ENCODE measurements at places on chromosomes 1 and 21.

DNA sequence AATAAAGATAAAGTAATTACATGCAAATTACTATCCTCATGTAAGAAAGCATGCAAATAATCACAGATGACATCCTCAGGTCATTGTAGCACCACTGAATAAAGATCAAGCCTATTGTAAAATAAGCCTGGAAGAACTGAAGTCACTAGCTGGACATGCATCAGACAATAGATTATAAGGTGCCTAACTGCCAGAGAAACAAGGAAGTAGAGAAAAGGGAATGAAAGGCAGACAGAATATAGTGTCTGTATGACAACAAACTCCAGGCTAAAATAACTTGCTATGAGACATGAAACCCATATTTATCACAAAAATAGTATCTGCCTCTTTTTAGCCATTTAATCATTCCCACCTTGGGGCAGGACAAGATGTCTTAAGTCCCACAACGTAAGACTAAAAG is 108.7 kb downstream of the ENAH start:
- DNase-seq = no peak

- DNase-seq = peak; percentile 72
These were observed 219.2 kb downstream of the FOXD2 start for GRCh38 chr1:47656719-47657685.

DNA sequence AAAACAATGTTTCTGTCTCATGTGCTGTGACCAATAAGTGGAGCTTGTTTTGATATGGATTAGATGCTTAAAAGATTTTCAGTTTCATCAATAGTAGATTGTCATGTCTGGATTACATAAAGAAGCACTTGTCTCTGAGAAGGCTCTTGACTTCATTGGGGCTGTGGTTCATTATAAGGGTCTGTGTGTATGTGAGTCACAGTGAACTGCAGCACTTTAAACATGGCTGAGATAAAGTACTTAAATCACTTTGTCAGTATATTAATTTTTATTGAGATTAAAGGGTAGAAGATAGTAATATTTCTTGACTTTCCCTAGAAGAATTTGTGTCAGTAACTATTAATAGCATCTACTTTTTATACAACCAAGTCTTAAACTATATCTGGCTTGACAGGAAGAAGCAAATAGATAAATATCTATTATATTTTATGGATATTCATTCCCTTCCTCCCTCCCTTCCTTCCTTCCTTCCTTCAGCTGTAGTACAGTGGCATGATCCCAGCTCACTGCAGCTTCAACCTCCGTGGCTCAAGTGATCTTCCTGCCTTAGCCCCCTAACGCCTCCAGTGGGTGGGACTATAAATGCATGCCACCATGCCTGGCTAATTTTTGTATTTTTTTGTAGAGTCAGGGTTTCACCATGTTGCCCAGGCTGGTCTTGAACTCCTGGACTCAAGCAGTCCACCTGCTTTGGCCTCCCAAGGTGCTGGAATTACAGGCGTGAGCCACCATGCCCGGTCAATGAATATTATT is 48.8 kb downstream of the ZFYVE9 start:
- no peak for DNase-seq

- DNase-seq = peak; percentile 99
These were observed 13.9 kb upstream of the DDI2 start for GRCh38 chr1:15603050-15603965.

DNA sequence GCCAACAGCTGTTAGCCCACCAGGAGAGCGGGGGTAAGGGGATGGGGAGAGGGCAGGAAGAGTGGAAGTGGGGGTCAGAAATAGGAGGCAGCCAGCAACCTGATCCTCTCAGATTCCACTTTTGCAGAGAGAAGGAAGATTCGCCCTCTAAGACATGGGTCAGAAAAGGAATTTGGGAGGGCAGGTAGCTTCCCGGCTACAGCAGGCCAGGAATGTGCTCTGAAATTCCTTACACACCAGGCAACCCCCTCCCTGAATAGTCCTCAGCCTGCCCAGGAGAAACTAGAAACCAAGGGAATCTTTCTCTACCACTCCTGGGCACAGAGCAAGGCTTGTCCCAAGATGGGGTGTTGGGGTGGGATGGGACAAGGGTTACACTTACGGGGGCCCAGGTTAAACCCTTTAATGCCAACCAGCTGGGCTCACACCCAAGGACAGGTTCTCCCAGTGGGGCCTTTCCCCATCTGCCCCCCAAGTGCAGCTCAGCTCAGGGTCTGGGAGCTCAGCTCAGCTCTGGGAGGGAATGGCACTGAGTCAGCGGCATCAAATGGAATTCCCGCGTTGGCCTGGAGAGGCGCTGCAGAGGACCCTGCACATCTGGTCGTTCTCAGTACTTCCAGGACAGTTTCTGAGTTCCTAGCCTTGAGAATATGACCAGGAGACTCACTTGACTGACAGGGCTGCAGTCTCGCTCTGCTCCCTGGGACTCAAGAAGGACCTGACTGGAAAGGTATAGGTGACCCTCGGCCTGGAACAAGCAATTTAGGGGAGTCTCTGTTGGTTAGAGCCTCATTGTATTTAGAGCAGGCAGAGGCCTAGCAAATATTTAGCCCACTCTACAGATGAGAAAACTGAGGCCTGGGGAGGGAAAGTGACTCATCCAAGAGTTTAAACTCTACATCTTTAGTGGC is 761 bp downstream of the TNNT2 start:
- no peak for DNase-seq

GRCh38 chr1:93722081-93723031 is 40.7 kb upstream of the BCAR3 start:
- DNase-seq = no peak

DNA sequence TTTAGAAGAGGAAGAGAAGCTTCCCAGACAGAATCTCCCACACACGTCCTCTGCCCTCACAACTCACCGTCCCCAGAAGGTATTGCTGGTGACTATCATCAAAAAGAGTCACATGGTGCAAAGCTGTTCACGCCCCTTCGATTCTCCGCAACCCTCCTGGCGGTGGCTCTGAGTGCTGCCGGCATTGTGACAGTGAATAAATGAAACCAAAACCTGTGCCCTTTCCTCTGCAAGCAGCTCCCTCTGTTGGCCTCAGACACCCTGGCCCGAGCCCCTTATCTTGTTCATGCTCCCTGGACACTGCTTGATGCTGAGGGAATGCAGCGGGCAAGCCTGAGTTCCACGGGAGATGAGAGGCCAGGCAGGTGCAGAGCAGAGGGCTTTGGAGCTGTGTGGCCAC is 510.3 kb downstream of the NPHP4 start:
- no peak for DNase-seq

GRCh38 chr1:33624991-33625870 is 152.8 kb downstream of the ZSCAN20 start:
- no peak for DNase-seq

GRCh38 chr1:202658769-202659168 is 51.5 kb downstream of the SYT2 start:
- DNase-seq = no peak

- no peak for DNase-seq
These were observed 11.0 kb downstream of the BECN2 start for GRCh38 chr1:241968611-241969010.

DNA sequence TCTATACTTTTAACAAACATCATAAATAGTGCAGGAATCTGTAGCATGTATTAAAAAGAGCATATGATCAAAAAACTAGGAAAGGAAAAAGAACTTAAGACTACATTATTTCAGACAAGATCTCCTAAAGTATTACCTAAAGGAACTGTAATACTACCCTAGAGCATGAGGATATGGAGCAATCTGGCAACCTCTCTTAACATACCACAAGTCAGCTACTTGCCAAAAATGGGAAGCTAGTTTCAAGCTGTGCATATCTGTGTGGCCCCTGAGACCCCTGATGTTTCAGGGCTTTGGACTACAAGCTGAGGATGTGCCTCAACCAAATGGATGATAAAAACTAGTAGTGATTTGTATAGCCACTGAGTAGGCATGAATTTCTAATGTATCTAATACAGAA is 525.6 kb downstream of the PTBP2 start:
- DNase-seq = no peak

DNA sequence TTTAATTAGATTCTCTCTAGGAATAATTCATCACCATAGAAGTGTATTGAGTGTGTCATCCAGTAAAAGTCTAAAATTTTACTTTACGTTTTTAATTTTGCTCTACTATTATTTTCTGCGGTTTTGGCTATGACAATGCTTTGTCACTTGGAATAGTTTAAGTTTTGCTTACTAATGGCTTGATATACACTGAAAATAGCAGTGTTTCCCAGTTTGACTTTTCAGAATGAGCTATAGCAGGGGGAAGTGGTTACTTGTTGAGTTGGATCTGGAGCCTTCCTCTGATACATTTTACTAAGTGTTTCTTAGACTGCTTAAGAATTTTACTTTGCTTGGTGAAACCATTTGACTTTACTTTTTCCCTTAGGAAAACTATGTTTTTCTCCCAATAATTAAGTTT is 5.0 kb downstream of the DNAJC16 start:
- DNase-seq = no peak

DNA sequence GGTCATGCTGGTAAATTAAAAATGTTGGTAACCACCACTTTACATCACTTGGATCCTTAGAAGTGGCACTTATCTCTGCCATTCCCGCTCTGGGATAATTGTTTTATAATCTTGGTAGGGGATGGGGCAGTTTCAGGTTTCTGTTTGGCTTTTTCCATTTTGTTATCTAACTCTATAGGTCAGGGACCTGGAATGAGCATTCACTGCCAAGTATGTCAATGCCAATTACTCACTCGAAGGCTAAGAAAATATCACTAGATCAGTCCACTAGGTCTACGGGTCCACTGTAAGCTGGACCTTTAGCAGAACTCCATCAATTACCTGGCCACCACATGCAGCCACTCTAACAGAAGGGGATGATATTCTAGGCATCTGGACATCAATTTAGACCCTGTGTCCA is 4.5 kb upstream of the DIP2A start:
- DNase-seq = no peak

GRCh38 chr21:36099000-36099399 is 29.2 kb downstream of the CBR1 start:
- DNase-seq = no peak

DNA sequence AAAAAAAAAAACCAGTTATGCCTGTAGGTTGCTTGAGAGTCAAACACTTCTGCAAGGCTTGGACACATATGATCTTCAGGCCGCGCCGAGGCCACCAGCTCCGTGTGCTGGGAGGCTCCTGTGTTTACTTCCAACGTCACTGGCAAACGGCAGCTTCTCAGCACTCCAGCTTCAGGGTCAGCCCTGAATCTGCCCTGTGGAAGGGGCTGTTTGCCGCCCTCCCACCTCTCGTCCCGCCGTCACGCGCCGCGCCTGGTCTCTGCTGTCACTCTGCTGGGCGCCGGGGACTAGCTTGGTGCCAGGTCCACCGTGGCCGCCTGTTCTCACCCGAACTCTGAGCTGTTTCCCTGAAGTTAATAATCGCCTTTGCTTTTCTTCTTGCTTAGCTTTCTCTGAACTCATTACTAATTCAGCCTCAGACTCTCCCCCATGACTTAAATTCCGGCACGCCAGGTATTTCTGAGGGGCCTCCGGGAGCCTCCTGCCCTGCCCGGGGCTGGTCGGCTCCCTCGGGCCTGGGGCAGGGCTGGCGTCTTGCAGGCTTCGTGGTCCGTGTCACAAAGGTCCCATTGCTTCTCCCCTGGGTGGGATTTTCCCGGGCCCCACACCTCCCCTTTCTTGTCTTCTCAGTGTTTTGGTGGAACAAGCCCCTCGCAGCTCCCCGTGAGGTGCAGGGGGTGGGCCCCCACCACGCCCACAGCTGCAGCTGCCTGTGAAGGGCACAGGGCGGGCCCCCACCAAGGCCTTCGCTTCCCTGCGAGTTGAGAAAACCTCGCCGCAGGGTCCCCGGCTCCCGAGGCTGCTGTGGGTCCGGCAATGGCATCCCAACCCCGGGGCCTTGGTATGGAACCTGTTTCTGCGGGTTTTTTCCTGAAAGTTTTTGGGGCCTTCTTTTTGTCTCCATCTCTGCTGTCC is 14.6 kb upstream of the C1orf159 start:
- no peak for DNase-seq

- DNase-seq = no peak
These were observed 201.8 kb downstream of the DISC1 start for GRCh38 chr1:231828182-231828920.

DNA sequence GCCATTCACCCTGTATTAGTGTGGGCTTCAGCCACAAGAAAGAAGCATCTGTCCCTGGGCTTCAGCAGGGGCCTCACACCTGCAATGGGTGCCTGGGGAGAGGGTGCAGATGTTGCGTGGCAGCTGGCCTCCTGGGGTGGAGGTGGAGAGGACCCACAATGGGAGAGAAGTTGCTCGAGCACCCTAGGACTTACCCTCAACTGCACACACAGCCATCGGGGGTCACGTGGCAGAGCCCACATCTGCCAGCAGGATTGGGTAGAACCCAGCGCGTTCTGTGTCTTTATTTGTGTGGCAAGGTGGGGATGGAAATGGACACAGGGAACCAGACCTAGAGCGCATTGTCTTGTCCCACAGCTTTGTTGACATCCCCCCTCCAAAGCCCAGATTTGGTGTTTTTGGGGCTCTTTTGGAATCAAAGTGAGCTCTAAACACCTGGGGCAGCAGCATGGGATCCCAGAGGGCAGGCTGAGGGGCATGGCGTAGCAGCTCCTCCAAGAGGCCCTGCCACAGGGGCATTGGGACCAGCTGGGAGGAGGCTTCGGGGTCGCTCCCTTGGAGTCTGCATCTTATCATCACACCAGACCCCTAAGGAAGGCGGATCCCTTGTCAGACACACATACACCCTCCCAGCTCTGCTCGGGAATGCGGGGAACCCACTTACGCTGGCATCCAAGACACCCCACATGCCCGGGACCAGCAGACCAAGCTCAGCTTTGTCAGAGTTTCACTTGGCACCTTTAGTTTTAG is 5.1 kb downstream of the ABCG1 start:
- peak; percentile 58 for DNase-seq

DNA sequence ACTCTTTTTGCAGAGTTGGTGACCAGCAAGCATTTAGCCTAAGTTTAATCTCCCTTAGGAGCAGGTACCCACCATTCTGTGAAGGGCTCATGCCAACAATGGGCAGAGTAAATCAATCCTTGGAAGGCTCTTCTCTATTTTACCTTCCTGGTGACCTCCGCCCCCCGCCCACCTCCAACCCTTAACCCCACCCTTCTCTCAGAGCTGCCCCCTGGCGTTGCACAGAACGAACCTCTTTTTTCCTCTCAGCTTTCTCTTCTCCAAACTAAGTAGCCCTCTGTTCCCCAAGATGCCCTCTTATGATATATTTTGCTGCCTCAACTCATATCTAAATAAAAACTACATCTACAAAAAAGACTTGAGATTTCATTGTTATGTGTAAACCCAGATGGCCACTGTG is 186.8 kb downstream of the SEC16B start:
- DNase-seq = no peak

GRCh38 chr1:162899422-162900146 is 38.6 kb upstream of the CCDC190 start:
- no peak for DNase-seq

GRCh38 chr21:43770066-43770655 is 5.9 kb downstream of the CSTB start:
- DNase-seq = no peak

DNA sequence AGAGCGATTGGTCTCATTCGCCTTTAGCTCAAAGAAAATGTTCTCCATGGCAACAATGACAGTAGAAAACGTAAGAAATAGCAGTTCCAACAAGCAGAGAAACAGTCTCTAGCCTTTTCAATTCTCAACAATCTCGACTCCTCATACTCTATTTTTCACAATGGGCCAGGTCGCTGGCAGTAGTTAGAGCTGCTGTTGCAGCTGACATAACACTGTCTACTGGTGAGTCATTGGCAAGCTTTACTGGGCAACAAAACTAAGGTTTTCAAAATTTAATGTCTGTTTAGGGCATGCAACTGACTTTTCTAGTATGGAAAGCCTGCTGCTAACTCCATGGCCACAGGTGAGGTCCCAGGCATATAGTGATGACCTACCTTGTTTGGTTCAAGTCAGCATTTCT is 221.1 kb upstream of the KAZN start:
- no peak for DNase-seq

GRCh38 chr1:76281306-76281705 is 206.8 kb downstream of the ST6GALNAC3 start:
- DNase-seq = no peak

Data from sigmoid colon (tissue), 7 donors.